BJ (cell line): ENCODE measurements at places on chromosomes 4 and X. TPM values are rescaled to one million over a fixed set of nuclear protein-coding genes. Genes with fewer than 3 reads are reported as not detected.

SPANXN3 gene
- polyA plus RNA-seq = not detected in 2 replicates

HSFX3 gene
- not detected in 2 replicates for polyA plus RNA-seq

MAML3 gene
- 1.6 and 1.9 TPM in 2 replicates for polyA plus RNA-seq

NPY1R gene
- not detected in 2 replicates for polyA plus RNA-seq

DNA sequence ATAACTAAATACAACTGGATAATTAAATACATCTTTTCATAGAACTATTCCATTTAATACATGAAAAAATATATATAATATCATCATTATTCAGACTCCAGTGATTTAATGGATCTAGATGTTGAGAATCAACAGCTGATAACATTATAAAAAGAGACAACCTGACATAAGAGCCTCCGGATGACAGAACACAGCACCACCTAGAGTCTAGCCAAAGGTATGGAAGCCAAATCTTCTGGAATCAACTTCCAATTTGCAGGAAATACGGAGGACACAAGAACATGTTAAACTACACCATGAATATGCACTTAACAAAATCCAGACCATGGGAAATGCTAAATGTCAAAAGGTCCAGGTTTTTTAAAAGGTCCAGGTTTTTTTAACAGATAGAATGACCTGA is 55.0 kb downstream of the LRBA start:
- DNase-seq = no peak

- DNase-seq = no peak
Measured at GRCh38 chr4:169998981-169999380, 27.2 kb downstream of the MFAP3L start.

DNA sequence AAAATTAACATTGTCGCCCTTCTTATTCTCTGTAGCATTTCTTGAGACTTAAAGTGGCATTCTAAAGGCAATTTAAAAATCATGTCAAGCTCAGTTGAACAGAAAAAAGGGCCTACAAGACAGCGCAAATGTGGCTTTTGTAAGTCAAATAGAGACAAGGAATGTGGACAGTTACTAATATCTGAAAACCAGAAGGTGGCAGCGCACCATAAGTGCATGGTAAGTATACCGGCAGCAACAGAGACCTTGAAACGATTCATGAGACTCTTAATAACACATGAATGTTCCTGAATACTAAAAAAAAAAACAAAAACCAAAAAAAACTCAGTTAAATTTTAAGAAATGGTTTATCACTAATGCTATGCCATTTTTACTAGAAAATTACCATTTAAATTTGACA is 82.4 kb upstream of the HPRT1 start:
- DNase-seq = no peak
